ENCODE measurements at places on chromosomes 2 and 18.

GRCh38 chr2:238143239-238143951 lies 4.9 kb downstream of the KLHL30 start:
- DNase-seq, result no peak

DNA sequence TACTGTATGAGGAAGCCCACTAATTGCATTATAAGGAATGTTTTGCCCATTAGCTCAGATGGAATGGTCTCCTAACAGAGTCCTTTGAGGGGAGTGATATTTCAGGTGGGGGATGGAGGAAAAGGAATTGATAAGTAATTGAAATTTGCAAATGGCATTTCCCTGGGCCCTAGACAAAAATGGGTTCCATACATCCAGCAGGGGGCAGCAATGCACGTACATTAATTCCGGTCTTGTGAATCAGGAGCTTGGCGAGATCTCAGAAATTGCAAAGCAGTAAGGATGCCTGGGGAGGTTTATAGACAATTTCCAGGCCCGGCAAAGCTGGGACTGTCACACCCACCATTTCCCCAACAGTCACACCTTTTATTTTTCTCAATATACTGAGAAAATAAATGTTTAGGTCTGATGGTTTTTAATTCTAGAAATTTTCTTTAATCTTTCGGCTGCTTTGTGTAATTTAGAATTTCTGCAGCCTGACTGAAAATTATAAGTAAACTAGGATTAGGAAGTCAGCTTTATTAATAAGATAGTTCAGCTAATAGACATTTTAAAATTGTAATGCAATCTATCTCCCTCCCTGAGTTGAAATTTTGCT lies 122.8 kb downstream of the LYPD1 start:
- no peak for DNase-seq

GRCh38 chr18:10481831-10482230 lies 27.4 kb downstream of the APCDD1 start:
- DNase-seq, result no peak

DNA sequence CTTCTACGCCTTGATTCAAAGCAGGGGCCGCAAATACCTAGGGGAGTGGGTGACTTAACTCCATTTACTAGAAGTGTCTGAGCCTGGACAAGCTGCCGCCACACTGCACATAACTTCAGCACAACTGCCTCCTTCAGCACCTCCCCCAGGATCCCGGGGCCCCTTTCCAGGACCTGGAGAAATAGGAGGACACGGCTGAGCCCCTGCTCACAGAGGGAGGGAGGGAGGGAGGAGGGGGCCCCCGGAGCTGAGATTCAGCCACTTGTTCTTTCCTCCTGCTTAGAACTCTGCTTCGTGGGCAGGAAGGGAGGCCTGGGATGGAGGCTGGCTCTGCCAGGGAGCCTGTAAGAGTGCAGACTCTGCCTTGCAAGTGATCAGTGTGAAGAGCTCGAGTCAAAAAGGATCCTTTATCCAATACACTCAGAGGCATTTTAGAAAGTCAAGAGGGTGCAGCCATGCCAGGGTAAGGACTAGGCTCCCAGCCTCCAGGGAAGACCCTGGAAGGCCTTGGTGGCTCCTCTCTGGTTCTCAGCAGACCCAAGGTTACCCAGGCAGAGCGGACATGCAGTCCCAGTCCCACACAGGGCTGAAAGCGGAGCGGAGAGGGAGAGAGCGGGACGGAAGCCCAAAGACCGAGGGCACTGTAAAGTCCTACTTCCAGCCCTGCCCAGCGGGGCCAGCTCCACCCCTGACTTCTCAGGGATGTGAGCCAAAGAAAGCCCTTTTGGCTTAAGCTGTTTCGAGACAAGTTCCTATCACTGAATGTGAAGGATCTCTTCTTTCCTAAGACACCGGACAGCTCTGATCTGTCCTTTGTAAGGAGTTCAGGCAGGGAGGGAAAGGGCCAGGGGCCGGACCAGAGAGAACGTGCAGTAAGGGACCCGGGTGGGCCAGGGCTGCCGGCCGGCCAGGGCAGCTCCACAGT lies 8.6 kb upstream of the ARMC9 start:
- no peak for DNase-seq

- DNase-seq, result no peak
These were observed 11.2 kb upstream of the PROM2 start for GRCh38 chr2:95262896-95263542.

- no peak for DNase-seq
These were observed 1.2 kb downstream of the ANTXR1 start for GRCh38 chr2:69013840-69014821.

DNA sequence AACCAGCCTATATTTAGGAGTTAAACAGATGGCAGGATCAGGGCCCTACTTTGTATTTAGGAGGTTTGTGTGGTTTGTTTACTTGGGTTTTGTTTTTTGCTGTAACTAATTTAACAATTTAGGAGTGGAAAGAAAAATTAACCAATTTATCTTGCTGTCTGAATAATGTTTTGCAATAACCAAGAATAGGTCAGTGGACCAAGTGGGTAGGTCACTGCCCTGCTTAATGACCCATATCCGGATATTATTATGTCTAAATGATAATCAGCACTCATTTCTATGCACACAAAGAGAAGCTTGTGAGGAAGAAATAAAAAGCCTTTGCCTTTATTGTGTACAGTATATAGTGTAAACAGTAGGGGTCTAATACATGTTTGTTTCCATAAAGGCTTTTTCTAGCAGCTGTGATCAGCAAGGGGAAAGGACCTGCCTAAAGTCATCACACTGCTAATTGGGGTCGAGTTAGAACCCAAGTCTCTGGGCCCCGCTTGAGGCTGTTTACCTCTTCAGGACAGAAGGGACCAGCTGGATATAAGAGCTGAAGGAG lies 76.6 kb downstream of the TGOLN2 start:
- no peak for DNase-seq

DNA sequence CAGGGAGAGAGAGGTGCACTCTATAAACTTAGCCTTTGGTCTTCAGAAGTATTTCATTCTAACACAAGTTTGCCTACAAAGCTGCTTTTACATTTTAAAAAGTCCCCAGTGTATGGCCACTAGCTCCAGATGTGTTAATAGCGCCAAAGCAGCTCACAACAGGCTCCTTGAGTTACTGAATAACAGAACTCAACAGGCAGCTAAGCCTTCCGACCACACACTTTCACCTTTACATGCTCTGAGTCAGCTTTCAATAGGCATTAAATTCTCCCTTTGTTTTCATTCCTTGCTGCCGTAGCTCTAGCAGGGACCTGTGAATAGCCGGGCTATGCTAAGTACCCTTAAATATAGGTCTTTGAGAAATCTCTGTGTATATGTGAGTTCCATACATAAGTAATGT lies 262.8 kb upstream of the PARD3B start:
- DNase-seq, result no peak

DNA sequence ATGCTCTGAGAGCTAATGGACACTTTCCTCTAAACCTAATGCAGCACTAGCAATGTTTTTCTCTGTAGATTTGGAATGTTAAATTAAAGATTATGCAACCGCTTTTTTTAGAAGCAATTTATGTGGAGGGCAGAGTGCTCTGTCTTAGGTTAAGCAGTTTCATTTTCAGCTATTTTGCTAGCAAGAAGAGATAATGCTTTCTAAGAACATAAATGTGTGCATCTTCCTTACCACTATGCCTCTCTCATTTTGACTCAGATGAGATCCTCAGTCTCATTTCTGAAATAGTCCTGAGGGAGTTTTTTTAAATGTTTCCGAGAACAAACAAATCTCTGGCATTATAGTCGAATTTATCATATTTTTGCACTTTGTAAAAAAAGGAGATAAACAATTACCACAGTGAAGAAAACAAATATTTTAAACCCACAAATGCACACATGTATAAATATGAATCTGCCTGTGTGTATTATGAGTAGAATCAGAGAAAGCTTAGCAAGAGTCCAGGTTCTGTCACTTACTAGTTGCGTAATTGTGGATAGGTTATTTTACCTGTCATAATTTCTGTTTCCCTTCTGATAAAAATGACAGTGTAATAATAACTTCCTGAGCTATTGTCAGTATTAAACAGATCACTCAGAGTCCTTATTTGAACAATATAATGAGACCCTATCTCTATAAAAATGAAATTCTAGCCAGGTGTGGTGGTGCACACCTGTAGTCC lies 207.7 kb upstream of the CRIM1 start:
- no peak for DNase-seq

DNA sequence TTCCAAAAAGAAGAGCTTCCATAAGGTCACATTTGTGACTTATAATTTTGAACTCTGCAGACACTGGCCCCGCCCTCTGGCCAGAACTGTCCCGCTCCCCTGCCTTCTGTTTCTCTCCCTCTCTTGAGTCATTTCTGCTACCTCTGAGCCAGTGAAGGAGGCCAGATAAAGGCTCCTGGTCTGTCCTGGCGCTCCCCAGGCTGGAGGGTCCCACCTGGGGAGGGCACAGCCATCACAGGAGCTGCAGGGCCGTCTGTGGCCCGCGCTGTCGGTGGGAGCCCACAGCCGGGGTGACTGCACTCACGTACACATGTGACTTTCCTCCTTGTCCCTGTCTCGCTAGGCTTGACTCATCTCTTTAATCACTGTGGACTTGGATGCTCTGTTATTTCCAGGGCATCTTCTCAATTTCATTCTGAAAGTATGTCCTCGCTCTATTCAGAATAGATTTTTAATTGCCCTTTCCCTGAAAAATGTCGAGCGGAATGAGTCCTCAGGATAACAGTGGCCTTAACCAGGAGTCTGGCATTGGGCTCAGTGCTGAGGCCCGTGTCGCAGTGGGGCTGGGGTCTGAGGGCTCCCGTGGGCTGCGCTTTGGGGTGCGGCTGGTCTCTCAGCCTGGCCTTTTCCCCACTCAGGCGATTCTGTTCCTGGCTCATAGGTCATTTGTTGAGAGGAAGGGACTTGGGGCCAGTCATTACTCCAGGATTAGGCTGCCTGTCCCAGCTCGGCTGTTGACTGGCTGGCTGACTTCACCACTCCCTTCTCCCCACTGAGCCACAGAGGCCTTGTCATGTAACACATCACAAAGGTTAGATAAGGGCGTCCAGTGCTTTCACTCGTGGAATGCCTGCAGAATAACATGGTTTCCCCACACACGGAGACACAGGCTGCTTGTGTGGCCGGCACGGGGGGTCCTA lies 34.5 kb downstream of the KLHL29 start:
- DNase-seq, result no peak

- DNase-seq, result no peak
These were observed 5.3 kb downstream of the TEKT4 start for GRCh38 chr2:94876523-94876863.

GRCh38 chr2:12555012-12555645 lies 161.6 kb upstream of the TRIB2 start:
- DNase-seq, result no peak

GRCh38 chr2:45205985-45206384 lies 196.7 kb upstream of the SIX2 start:
- no peak for DNase-seq

DNA sequence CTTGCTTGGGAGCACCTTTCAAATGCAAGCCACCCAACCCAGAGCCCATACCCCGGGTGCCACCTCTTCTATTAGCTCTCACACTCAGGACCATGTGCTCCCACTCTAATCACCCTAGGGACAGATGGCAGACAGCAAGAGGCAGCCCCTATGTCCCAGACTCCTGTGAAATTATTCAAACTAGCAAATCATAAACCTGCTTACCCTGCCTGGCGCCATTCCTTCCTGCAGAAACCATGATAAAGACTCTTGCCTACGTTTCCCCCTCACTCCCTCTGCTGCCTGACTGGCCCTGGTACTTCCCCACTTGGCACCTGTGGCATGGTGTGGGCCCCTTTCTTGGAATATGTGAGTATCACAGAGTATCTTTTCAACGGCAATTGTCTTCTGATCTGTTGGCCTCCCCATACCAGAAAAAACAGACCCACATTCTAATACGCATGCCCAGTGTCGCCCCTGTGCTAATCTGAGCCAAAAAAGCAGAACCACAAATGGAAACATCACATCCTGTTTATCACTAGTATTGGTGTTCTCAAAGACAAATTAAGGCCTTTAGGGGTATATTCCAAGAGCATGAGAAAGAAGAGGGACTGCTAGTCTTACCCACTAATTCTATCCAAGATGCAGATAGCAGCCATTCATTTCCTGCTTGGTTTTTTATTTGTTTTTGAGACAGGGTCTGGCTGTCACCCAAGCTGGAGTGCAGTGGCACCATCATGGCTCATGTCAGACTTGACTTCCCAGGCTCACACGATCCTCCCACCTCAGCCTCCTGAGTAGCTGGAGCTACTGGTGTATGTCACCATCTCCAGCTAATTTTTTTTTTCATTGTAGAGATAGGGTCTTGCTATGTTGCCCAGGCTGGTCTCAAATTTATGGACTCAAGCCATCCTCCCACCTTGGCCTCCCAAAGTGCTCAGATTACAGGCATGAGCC lies 44.1 kb upstream of the TTC39C start:
- DNase-seq, result no peak

GRCh38 chr2:109238580-109238979 lies 109.6 kb downstream of the SH3RF3 start:
- DNase-seq, result no peak

- DNase-seq, result no peak
These were observed 37.7 kb downstream of the GBX2 start for GRCh38 chr2:236130349-236130998.

GRCh38 chr18:8562070-8562469 lies 47.2 kb upstream of the RAB12 start:
- no peak for DNase-seq

DNA sequence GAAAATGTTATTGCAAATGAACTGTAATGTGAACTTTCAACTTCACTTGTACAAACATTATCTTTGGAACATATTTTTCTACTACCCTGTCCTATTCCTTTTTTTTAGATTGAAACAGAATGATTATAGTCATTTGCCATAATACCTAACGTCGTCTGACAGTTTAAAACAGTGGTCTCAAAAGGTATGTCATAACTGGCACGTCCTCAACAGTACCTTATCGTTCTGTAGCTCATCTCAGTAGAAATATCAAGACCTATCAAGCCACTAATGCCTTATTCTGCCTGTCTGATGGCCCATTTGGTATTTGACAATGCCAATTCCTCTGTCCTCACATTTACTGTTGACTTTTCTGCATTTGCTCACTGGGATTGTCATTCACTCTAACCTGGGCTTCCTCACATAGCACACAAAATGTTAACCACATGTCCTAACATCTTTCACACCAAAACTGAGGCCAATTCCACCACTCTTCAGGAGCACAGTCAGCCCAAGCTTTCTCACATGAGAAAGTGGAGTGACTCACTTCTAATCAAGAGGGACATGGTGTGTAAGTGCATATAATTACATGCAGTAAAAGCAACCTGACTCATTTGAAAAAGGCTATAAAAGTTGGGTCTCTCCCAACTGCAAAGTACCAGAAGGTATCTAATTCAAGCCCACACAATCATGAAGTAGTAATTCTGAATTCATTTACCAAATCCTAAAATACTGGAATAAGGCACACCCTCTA lies 34.8 kb downstream of the DNER start:
- no peak for DNase-seq

DNA sequence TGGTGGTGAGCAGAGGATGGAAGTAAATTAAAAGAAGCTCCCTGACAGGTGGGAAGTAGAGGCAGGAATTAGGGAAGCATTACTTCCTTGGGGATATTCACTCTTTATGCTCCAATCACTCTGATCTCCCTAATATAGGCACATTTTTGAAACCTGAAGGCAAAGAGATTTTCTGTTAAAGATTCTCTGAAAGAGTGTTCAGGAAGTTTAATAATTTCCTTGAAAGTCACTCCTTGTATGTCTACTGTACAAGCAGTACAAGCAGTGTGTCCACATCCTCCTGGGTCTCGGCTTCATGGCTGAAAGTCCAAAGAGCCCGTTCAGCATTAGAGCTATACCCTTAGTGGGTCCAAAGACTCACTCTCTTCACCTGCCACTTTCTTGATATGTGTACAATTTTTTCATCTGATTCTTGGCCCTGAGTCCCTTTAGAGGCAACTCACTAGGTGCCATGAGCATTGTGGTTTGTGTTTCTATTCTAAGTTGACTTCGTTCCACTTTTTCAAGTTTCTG lies 60.2 kb downstream of the AAK1 start:
- DNase-seq, result no peak

GRCh38 chr2:190328573-190329147 lies 9.0 kb upstream of the HIBCH start:
- DNase-seq, result no peak
